ENCODE measurements at places on chromosomes 3 and 15. TPM values are rescaled to one million over a fixed set of nuclear protein-coding genes. Genes with fewer than 3 reads are reported as not detected.

DNA sequence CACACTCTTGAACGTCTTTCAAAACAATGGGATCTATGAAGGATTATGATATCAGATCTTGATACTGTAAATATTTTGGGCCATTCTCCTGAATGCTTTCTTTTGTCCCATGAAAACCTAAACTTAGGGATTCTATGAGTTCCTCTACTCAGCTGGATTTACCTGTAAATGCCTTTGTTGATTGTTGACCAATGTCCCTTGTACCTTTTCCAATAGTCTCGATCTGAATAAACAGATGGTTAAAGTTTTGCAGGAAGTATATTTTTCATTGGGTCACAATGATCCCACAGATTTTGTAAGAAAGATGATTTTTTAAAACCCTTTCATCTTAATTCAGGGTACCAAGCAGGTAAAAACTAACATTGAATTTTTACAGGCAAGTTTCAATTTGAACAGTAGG, 634.1 kb downstream of the FHIT start:
- no peak for DNase-seq

DNA sequence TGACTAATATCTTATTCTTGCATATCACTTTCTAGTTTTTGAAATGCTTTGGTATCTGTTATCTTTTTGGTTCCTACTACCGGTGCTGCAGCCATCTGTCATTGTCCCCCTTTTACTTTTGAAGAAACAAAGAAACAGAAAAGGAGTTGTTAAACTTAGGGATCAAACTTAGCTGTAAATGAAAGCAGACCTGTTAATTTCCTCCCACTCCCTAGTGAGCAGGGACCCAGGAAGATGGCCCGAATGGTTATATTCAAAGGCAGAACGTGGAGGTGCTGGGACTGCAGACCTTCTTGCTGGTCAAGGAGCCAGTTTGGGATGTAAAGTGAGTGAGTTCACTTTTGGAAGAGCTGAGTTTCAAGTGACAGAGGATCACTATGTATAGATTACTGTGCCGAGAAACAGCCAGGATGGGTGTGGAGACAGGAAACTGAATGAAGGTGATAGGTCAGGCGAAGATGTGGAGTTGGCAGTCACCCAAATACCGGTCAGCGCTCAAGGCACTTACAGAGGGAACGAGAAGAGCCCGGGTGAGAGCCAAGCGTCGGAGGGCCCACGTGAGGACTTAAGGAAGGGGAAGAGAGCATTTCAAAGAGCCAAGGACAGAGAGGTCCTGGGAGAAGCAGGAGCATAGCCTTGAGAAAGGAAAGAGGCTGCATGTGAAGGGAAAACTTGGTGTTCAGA, 20.1 kb downstream of the KBTBD8 start:
- DNase-seq: no peak

TLNRD1 gene
- 8.0 TPM for total RNA-seq

ISG20 gene
- 1.4 TPM for total RNA-seq

DNA sequence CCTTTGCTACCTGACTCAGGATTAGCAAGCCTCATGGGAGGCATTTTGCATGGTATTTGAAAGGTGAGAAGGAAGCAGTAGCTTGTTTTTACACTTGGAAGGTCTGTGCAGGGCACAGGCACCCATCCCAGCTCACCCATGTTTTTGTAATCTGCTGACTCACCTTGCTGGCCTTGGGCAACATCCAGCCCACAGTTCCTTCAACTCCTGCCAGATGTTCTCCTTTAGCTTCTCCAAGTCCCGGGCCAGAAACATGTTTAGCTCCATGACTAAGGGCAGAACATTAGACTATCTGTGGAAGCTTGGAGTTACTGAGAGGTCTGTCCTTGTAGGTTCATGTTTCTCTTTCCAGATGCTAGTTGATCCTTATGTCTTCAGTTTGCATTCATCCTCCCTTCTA, 12.4 kb upstream of the ZNF770 start:
- DNase-seq: no peak

- DNase-seq: no peak
Observed at GRCh38 chr3:32870373-32871095, 52.7 kb downstream of the TRIM71 start.

- no peak for DNase-seq
Observed at GRCh38 chr3:160703974-160704373, 27.0 kb downstream of the ARL14 start.
